ENCODE measurements at places on chromosomes 4 and X. TPM values are rescaled to one million over a fixed set of nuclear protein-coding genes. Genes with fewer than 3 reads are reported as not detected.
A peak's percentile ranks its signal among the peaks of the same experiment; 100 is the strongest.

DNA sequence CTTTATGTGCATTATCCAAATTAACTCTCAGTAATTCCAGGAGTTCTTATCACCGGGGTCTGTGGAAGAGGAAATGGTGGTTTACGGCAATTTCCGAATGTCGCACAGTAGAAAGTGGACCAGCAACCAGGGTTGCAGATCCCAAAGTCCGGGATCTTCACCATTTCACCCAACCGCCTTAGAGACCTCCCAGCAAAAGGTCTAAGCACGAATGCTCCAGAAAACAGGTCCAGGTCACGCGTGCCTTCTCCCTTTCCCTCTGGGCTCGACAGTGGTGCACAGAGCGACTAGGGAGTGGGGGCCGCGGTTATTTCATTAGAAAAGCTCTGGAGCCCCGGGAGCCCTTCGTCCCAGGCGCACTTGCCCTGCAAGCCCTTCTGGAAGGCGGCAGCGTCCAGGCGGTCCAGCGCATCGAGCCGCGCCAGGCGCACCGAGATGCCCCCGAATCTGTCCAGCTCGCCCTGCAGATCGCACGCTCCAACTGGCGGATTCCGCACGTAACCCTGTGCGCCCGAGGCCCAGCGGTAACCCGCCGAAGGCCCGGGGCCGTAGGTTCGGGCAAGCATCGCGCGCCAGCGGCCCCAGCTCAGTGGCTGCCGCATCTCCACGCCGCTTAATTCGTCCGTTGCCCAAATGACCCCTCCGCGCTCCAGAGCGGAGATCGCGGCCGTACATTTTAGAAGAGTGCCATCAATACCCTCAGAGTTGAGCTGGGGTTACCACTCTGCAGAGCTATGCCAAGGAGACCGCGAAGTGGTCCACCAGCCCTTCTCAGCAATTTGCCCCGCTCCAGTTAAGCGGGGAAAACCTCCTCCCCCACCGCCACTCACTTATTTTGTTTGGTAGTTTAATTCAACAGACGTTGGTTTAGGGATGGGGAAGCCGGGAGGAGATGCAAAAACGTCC lies at the start of gene NUDT6:
Gene NUDT6, minus strand, starts transcription at position 627 of the 906 bp plus-strand sequence. Its CDS starts 25 bp downstream, at position 602.
- peak; percentile 62 for DNase-seq

- no peak for DNase-seq
Measured at GRCh38 chr4:93814141-93814540, 14.4 kb upstream of the ATOH1 start.

TSPAN6 gene
- 32.5 TPM for total RNA-seq

CXorf51B gene
- not detected for total RNA-seq

GRCh38 chrX:74525116-74525515 lies 89.3 kb downstream of the RLIM start:
- DNase-seq = peak; percentile 82

DNA sequence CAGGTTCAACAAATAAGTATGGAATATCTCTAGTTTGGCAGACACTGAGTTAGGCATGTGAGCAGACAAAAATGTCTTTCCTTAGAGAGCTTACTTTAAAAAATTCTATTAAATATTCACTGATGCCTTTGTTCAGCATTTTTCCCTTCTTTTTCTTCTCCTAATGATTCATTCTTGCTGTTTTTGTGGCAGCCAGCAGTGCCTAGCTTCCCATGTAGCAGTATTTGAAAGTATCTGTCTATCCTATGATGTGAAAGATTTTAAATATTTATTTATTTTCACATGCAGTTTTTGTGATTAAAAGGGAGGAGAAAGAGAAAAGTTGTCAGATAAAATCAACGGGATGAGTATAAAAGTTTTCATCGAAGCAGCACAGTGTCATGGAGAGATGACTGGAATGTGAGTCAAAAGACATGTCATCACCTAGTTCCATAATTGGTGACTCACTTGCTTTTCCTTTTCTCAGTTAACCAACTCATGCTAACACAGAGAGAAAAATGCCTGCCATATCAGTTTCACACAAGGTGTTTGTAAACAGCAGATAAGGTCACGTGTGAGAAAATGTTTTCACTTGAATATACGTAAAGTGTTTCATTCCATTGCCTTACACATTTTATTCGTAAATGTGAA lies 69.8 kb downstream of the BMPR1B start:
- DNase-seq = peak; percentile 75

DNA sequence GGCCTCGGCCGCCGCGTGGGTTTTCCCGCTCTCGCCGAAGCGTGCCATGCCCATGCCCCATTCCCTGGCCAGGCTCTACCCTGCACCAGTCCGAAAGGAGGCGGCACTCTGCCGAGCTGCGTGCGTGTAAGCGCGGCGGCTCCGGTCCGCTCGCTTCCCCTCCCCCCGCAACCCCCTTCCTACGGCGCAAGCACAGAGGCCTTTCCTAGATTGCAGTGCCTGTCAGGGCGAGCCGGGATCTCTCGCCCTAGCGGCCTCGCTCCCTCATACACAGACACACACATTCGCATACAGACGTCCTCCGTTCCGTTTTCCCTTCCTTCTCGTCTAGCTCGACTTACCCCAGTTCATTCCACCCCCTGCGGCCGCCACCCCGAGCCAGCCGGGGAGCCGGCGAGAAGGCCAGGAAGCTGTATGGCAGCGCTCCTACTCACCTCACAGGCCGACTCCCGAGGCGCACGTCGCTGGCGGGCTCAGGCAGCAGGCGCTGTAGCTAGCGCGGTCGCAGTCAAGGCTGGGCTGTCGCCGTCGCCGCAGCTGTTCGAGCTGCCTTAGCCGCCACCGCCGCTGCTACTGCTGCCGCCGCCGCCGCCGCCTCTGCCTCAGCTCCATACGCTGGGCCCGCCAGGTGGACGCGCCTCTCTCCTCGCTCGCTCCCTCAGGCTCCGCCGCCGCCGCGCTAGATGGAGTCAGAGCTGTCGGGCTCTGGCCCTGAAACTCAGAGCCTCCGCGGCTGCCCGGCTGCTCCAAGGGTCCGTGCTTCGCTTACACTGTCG lies 615 bp downstream of the NEXMIF start:
- DNase-seq = no peak

- no peak for DNase-seq
Measured at GRCh38 chrX:53374923-53375322, 47.5 kb downstream of the SMC1A start.

DNA sequence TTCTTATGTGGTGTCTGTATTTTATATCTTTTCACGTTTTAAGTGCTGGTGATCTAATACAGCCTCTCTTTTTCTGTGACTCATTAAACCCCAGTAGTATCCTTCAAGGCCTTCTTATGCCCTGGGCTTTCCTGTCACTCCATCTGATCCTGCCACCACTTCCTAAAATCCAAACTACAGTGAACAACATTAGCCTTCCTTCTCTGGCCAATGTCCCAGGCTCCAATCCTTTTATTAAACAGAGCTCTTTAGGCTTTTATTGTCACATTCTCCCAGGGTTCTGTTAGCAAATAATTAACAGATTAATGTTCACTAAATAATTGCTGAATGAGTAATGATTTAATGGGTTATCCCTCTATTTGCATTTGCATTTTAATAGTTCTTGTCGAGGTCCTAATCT lies 47.9 kb upstream of the ITM2A start:
- no peak for DNase-seq

DNA sequence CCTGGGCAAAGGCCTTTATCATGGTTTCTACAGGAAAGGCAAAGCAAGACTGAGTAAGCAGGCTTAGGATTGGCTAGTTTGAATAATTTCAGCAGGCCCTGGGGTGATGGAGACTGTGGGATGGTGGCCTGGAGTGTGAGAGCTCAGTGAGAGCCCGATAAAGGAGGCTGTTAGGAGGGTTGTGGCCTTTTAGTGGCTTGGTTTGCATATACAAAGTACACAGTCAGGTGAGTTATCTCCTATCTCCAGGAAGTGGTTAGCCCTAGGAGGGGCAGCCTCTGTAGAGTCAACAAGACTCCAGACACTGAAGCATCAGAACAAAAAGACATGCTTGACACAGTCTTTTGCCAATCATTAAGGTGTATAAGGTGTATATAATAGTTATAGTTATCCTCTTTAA lies 157.2 kb downstream of the CFAP299 start:
- DNase-seq = no peak

DNA sequence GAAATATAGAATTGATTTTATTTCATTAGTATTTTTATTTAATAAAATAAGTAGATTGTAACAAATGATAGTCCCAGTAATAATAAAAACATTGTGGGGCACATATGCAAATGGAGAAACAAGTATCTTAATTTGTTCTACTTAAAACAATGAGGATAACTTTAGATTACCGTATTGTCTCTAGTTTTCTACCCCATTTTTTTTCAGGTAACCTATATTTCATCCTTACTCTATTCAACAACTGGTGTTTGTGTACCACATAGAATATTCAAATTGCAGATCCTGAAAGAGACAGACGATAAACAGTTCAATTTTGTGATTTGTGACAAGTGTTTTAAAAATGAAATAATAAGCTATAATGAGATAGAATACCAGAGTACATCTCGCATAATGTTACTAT lies 671.8 kb downstream of the GALNTL6 start:
- DNase-seq = no peak

SHISA3 gene
- 6.0 TPM for total RNA-seq

DNA sequence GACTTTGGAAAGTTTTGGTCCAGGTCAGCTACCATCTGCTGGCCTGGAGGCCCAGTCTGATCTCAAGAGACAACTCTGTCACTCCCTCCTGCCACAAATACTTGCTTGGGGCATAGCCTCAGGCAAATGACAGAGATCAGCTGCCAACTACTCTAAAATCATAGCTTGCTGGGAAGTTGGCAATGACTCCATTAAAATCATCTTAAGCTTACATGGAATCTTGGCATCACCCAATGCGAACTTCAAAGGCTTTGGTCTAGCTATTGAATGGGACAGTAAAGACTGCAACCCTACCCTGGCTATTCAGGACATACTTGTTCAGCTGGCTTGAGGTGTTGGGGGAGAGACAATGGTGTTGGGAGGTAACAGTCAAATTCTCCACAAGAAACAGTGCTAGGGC lies 7.0 kb upstream of the USO1 start:
- no peak for DNase-seq

SPANXB1 gene
- total RNA-seq = not detected

DNA sequence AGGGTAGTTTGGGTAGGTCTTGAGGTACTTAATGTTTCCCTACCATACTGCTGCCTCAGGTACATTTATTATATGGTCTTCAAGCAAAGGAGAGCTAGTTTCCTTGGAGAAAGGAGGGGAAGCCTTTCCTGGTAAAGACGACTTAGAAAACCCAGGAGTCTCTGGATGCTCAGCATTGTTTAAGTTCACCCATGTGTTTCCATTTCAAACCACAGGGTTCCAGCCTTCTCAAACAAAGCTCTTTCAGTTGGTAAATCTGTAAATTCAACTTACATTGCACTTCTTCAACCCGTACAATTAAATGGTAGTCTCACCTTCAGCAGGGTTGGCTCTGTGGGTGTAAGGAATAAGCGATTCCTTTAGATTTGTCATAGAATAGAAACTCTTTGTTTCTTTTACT lies 111.9 kb upstream of the UNC5C start:
- DNase-seq = no peak

DNA sequence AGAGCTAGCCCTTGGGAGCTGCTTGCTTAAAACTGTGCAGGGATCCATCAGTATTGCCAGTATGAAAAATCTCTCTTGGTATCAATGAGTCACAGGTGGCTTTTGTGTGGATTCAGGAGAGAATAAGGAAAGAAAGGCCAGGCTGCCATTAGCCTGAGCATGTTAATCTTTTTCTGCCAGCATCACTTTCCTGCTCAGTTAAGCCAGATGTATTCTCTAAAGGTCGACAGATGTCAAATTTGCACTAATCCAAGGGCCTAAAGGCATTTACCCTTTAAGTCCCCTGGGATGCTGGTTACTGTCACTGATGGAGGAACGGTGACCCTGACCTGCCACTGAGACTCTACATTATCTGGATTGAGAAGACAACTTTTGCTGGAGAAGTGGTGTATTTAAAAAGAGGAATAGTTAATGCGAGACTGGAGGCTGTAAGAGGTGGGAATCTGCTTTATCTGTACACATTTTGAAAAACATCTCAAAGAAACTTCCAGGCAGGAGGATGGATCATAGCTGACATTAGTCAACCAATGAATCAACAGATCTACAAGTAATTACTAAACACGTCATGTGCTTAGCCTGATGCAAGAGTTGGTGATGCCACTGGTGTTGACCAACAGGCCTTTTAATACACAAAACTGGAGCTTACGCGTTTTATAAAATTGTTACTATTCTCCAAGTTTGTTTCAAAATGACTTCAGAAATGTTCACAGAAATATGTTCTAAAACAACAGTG lies 241.4 kb upstream of the ANXA3 start:
- peak; percentile 13 for DNase-seq

GC gene
- total RNA-seq = not detected

- peak; percentile 37 for DNase-seq
Measured at GRCh38 chrX:150475461-150475860, 93.0 kb upstream of the MTM1 start.

- DNase-seq = no peak
Measured at GRCh38 chr4:116724249-116724648, 361.1 kb downstream of the TRAM1L1 start.

DCAF8L2 gene
- total RNA-seq = not detected

GRCh38 chrX:20461002-20461401 lies 194.3 kb upstream of the RPS6KA3 start:
- DNase-seq = no peak

DNA sequence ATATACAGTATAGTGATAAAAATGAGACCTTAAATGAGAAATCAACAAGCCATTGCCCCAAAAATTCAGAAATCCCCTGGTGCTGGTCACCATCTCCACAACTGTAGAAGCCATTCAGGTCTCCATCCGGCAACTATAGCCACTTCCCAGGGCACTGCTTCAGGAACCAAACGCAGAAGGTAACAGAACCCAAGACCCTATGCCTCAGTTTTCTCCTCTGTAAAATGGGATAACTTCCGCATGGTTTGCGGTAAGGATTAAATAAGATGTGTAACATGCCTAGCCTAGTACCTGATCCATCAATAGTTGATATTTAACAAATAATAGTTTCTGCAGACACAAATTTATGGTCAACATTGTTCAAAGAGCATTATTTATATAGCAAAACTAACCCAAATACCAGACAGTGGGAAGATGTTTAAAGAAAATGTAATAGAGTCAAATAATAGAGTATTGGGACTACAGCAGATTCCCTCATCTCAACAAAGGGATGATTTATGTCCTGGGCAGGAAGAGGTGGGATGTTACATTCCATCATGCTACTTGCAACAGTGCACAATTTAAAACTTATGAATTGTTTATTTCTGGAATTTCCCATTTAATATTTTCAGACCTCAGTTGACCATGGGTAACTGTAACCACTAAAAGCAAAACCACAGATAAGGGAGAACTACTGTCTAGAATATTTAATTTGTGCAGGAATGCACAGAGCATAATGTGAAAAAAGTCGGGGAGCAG lies 30.0 kb downstream of the IRF2 start:
- DNase-seq = no peak

GRCh38 chr4:154001193-154001592 lies 212.3 kb upstream of the SFRP2 start:
- DNase-seq = no peak

GRCh38 chrX:72060921-72061490 lies 70.7 kb downstream of the RTL5 start:
- peak; percentile 12 for DNase-seq

MCF2 gene
- 2.8 TPM for total RNA-seq

- DNase-seq = peak; percentile 39
Measured at GRCh38 chrX:118508635-118509034, 13.0 kb downstream of the DOCK11 start.

GRCh38 chr4:105661028-105661427 lies 47.5 kb downstream of the INTS12 start:
- no peak for DNase-seq

SLITRK4 gene
- total RNA-seq = 8.3 TPM

STK32B gene
- 5.3 TPM for total RNA-seq

NLRP2B gene
- not detected for total RNA-seq

VCX3A gene
- total RNA-seq = not detected
